ENCODE measurements at places on chromosomes 12 and 14.

GRCh38 chr14:68723808-68724268 is 69.0 kb downstream of the ZFP36L1 start:
- no peak for DNase-seq

GRCh38 chr14:56005191-56006053 is 112.8 kb upstream of the PELI2 start:
- DNase-seq, result no peak

GRCh38 chr12:59946635-59947034 is 350.8 kb downstream of the SLC16A7 start:
- no peak for DNase-seq

GRCh38 chr12:127070515-127071157 is 1196.3 kb upstream of the TMEM132C start:
- no peak for DNase-seq

DNA sequence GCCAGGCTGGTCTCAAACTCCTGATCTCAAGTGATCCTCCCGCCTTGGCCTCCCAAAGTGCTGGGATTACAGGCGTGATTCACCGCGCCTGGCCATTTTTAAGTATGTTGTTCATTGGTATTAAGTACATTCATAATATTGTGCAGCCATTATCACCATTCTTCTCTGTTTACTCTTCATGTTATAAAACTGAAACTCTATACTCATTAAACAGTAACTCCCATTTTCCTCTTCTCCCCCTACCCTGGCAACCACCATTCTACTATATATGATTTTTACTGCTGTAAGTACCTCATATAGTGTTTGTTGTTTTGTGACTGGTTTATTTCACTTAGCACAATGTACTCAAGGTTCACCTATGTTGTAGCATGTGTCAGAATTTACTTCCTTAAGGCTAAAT is 23.1 kb downstream of the METAP2 start:
- DNase-seq, result no peak

Measured in urothelium cell line (cell line).